Stimulated activated CD8-positive, alpha-beta memory T cell treated with anti-CD3 and anti-CD28 coated beads, Interleukin-4, amount 100 ng/mL, for 1 hour (primary cell): ENCODE measurements at places on chromosomes 13 and 19.

DNA sequence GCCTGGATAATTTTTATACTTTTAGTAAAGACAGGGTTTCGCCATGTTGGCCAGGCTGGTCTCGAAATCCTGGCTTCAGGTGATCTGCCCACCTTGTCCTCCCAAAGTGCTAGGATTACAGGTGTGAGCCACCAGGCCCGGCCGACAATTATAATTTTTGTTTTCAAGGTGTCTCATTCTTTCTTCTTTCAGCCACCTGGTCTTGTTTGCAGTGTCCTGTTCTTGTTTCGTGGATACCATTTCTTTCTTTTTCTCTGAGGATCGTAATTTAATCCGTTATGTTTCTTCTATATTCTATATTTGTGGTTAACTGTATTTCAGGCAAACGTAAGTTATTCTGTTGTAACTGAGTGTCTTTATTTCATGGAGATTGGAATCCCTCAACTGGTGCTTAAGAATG is 15.7 kb downstream of the TIMM13 start:
- no peak for DNase-seq

GRCh38 chr19:10826846-10827245 is 9.2 kb downstream of the TMED1 start:
- no peak for DNase-seq

GRCh38 chr19:36256064-36256463 is 41.2 kb downstream of the ZNF146 start:
- no peak for DNase-seq

- DNase-seq = no peak
Observed at GRCh38 chr19:33487901-33488800, 33.4 kb downstream of the PEPD start.

GRCh38 chr13:100304229-100304628 is 215.3 kb downstream of the PCCA start:
- no peak for DNase-seq

GRCh38 chr13:43528992-43529391 is 257.8 kb downstream of the ENOX1 start:
- DNase-seq = no peak

DNA sequence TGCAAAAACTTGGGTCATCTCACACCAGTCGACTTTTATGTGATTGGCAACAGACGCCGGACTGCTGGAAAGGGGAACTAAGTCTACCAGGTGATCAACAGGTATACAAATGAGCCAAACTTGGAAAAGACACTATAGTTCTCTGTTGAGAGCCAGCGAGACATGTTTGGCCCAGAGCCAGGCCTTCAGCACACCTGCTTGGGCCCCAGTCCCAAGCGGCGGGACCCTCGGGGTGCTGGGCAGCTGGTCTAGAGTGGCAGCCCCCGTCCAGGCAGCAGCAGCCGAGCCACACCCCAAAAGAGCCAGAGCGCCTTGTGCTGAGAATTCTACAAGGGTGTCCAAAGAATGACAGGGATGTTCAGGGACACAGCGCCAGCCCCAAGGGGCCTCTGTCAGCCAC is 28.0 kb downstream of the NAXD start:
- no peak for DNase-seq
